ENCODE measurements at places on chromosomes 5 and 9.

DNA sequence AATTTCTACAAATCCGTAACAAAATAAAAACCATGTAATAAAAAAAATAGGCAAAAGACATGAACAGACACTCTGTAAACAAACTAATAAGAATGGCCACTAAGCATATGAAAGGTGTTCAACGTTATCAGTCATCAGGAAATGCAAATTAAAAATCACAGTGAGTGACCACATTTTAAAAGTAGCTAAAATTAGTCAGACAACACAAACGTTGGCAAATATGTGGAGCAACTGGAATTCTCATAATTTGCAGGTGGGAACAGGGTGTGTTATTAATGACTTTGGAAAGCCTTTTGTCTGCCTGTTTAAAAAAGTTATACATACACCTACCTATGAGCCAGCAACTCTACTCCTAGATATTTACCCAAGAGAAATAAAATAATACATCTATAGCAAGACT lies 164.4 kb downstream of the RMI1 start:
- H3K36me3 ChIP-seq, result no peaks in the 10 kb centered on the region
- peaks cover 42% of the 10 kb centered on the region for H3K27me3 ChIP-seq
- no peak for DNase-seq
- H3K4me3 ChIP-seq, result no peak overlapping the region

DNA sequence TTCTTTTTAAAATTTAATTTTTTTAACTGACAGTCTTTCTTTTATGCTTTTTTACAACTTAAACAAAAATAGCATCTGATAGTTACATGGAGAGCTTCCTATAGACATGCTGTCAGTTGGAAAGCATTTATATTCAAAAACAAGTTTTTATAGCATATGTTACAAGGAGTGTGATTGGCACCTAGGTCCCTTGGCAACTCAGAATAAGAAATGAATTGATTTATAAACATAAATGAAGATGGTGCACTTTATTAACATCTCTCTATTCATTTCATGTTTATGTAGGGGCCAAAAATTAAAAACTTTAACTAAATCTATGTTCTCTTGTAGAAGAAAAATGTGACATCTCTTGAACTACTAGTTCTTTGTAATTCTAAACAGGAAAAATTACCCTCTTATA lies 153.2 kb downstream of the XRCC4 start:
- no peak overlapping the region for H3K4me3 ChIP-seq
- H3K36me3 ChIP-seq, result no peaks in the 10 kb centered on the region
- H3K4me1 ChIP-seq, result no peaks in the 10 kb centered on the region

DNA sequence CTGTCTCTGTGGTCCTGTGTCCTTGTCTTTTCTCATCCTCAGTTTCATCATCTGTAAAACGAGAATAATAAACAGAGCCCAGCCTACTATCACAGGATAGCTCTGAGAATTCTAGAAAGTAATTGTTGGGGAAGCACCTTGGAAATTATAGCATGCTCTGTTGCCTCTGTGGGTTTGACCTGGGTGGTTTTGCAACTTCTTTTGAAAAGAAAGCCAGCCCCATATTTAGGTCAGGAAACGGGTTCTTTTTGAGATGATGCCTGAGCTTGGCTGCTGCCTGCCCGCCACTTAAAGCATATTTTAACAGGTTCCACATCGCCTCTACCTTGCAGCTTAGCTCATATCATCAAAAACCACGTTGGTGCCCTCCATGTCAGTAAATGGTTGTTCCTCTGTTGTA lies 111.1 kb downstream of the TLR4 start:
- no peak overlapping the region for H3K4me3 ChIP-seq
- H3K36me3 ChIP-seq, result no peaks in the 10 kb centered on the region
- H3K27me3 ChIP-seq, result peaks cover 54% of the 10 kb centered on the region
- peaks cover 6% of the 10 kb centered on the region for H3K4me1 ChIP-seq

GRCh38 chr9:9846557-9846956 lies 766.2 kb downstream of the PTPRD start:
- no peak overlapping the region for H3K27ac ChIP-seq
- no peaks in the 10 kb centered on the region for H3K27me3 ChIP-seq
- no peak overlapping the region for H3K4me3 ChIP-seq
- DNase-seq, result no peak

DNA sequence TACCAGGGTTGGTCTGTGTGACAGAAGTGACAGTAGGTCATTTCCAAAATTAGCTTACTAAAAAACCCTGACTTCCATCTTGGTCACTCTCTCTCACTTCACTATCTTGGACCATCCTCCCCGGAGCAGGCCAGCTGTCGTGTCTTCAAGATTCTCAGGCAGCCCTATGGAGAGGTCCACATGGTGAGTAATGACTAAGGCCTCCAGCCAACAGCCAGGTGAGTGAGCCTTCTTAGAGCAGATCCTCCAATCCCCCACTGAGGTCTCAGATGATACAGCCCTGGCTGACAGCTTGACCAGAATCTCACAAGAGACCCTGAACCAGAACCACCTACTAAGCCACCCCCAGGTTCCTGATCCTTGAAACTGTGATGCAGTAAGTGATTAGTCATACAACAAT lies 92.0 kb downstream of the DCP2 start:
- no peaks in the 10 kb centered on the region for H3K36me3 ChIP-seq
- H3K27me3 ChIP-seq, result no peaks in the 10 kb centered on the region
- H3K27ac ChIP-seq, result no peak overlapping the region
- no peak for DNase-seq

GRCh38 chr5:60436518-60436917 lies 263.4 kb downstream of the DEPDC1B start:
- no peaks in the 10 kb centered on the region for H3K36me3 ChIP-seq
- H3K4me3 ChIP-seq, result no peak overlapping the region
- no peaks in the 10 kb centered on the region for H3K27me3 ChIP-seq
- H3K4me1 ChIP-seq, result no peaks in the 10 kb centered on the region

- peak overlapping the region; percentile 32 for H3K27ac ChIP-seq
- H3K4me3 ChIP-seq, result peak overlapping the region; percentile 16
- H3K27me3 ChIP-seq, result no peaks in the 10 kb centered on the region
- peaks cover 13% of the 10 kb centered on the region for H3K36me3 ChIP-seq
Measured at GRCh38 chr5:178234750-178235587, 2.4 kb upstream of the PHYKPL start.

- H3K27ac ChIP-seq, result no peak overlapping the region
- H3K36me3 ChIP-seq, result no peaks in the 10 kb centered on the region
- no peak for DNase-seq
- H3K4me1 ChIP-seq, result no peaks in the 10 kb centered on the region
- no peak overlapping the region for H3K4me3 ChIP-seq
- peaks cover 7% of the 10 kb centered on the region for H3K27me3 ChIP-seq
Measured at GRCh38 chr5:143495821-143496275, 92.4 kb upstream of the NR3C1 start.

DNA sequence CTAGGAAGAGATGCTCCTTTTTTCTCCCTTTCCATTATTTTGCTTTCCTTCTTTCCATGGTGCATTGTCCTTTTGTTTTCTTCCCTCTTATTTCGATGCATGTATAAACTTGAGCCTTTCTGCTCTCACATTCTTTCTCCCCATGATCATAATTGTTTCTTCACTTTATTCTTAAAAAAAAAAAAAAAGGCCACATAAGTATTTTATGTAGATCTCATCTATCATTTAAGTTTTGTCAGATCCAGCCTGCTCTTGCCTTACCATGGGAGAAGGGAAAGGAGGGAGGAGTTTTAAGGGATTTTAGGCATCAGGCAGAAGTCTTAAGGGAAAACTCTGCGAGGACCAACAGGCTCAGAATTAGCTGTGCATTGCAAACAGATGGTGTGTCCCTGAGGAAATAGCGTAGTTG lies 11.1 kb downstream of the TGFBR1 start:
- DNase-seq, result no peak
- peaks cover 77% of the 10 kb centered on the region for H3K4me1 ChIP-seq
- peaks cover 11% of the 10 kb centered on the region for H3K36me3 ChIP-seq
- peak overlapping the region; percentile 19 for H3K27ac ChIP-seq
- no peak overlapping the region for H3K4me3 ChIP-seq

DNA sequence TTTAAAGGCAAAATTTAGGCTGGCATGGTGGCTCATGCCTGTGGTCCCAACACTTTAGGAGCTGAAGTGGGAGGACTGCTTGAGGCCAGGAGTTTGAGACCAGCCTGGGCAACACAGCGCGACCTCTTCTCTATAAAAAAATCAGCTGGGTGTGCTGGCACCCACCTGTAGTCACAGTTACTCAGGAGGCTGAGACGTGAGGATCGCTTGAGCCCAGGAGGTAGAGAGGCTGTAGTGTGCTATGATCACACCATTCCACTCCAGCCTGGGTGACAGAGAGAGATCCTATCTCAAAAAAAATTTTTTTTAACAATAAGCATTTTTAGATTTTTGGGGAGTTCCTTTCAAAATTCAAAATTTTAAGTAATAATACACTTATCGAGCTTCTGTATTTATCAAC lies 63.3 kb downstream of the SPATA31C2 start:
- H3K36me3 ChIP-seq, result peaks cover 1% of the 10 kb centered on the region
- no peak for DNase-seq
- H3K27me3 ChIP-seq, result peaks cover 98% of the 10 kb centered on the region
- no peak overlapping the region for H3K27ac ChIP-seq
- H3K4me1 ChIP-seq, result peaks cover 19% of the 10 kb centered on the region

DNA sequence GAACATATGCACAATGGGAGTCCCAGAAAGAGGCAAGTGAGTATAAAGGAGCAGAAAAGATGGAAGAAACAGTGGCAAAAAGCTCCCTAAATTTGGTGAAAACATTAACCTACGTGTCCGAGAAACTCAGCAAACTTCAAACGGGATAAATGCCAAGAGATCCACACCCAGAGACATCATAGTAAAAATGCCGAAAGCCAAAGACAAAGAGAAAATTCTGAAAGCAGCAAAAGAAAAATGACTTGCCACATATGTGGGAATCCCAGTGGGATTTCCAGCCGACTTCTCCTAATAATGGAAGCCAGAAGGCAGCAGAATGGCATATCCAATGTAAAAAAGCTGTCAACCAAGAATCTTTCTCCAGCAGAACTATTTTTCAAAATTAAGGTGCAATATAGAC lies 101.2 kb downstream of the ADAMTS2 start:
- H3K4me1 ChIP-seq, result no peaks in the 10 kb centered on the region
- H3K27ac ChIP-seq, result no peak overlapping the region
- DNase-seq, result no peak
- no peak overlapping the region for H3K4me3 ChIP-seq
- no peaks in the 10 kb centered on the region for H3K36me3 ChIP-seq

GRCh38 chr9:85554349-85554748 lies 187.4 kb downstream of the AGTPBP1 start:
- H3K4me3 ChIP-seq, result no peak overlapping the region
- no peak for DNase-seq
- H3K27me3 ChIP-seq, result no peaks in the 10 kb centered on the region
- H3K4me1 ChIP-seq, result peaks cover 15% of the 10 kb centered on the region

DNA sequence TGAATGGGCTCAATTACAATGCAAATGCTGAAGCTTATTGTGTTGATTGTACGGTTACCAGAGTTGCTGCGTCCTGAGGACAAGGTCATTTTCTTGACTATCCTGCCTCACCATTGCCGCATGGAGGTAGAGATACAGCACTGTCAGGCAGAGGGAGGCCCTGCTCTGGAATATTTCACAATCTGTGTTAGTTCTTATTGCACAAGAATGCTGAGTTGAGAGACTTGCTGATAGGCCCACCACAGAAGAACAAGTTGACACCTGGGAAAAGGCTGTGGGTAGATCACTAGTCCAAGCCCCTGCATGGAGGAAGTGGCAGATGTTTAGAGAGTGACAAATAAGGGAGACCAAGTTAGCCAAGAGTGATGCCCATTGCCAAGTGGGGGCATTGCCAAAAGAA lies 344.5 kb upstream of the ITGA1 start:
- H3K36me3 ChIP-seq, result no peaks in the 10 kb centered on the region
- DNase-seq, result no peak
- H3K27ac ChIP-seq, result no peak overlapping the region
- H3K4me1 ChIP-seq, result no peaks in the 10 kb centered on the region

- no peak overlapping the region for H3K27ac ChIP-seq
- no peaks in the 10 kb centered on the region for H3K36me3 ChIP-seq
- no peaks in the 10 kb centered on the region for H3K4me1 ChIP-seq
- DNase-seq, result no peak
- no peak overlapping the region for H3K4me3 ChIP-seq
- H3K27me3 ChIP-seq, result peaks cover 5% of the 10 kb centered on the region
Measured at GRCh38 chr9:22097707-22098106, 88.6 kb upstream of the CDKN2B start.

- no peaks in the 10 kb centered on the region for H3K27me3 ChIP-seq
- H3K4me1 ChIP-seq, result no peaks in the 10 kb centered on the region
- no peak for DNase-seq
- H3K27ac ChIP-seq, result no peak overlapping the region
- no peak overlapping the region for H3K4me3 ChIP-seq
Measured at GRCh38 chr9:2208465-2208864, 193.3 kb downstream of the SMARCA2 start.
